ENCODE measurements at places on chromosomes 7 and 10.

DNA sequence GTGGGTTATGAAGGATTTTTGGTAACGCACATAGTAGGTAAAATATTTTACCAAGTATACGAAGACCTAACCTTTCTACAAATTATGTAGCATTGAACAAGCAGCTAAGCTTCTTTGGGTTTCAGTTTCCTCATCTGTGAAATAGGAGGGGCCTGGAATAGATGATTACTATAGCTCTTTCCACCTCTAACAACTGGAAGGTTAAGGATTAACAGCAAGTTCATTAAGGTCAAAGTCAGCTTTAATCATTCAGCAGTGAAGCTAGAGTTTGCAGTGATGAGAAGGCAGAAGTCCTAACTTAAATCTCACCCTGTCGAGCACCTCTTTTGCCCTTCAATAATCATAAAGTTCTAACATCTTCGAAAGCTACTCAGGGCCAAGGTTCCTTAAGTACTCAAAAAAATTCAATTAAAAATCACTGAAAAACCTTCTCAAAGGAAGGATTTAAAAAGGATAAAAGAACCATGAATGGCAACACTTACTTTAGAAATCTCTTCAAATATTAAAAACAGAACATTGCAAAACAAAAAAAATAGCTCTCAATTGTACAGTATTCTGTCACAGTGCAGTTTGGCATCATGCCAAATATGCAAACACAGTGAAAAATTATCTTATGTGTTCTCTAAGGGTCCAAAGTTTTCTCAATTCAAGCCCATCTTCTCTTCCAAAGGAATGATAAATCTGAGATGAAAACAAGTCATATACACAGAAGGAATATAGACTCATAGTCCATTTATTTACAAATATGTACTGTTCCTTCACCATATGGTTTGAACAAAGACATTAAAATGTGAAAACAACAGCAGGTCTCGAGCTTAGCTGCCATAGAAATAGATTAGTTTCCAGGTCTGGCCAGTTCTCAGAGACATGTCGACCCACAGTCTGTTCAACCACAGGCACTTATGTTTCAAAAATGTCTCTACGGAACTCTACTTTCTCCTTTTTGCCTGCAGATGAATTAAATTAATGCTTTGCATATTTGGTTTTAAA is 152.0 kb upstream of the SLC13A1 start:
- no peak for DNase-seq

DNA sequence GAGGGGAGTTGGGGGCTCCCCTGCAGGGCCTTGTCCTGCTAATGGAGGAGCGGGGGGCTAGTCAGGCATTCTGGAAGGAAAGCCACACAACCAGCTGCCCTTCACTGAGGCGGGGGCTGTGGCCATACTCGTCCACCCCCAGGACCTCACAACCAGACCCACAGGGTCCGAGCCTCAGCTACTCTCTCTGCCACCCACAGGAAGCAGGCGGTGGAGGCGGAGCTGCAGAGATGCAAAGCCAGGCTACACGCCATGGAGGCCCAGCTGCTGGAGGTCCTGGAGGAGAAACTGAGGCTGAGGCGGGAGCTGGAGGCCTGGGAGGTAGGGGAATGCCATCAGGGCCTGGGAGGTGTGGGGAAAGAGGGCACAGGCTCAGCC is 3.1 kb downstream of the ABHD11 start:
- peak; percentile 49 for DNase-seq

GRCh38 chr10:62492012-62492869 is 118.1 kb downstream of the ZNF365 start:
- DNase-seq: no peak

GRCh38 chr7:77867537-77867865 is 68.9 kb downstream of the PHTF2 start:
- no peak for DNase-seq

- no peak for DNase-seq
Measured at GRCh38 chr10:124493214-124493882, 31.7 kb downstream of the LHPP start.

DNA sequence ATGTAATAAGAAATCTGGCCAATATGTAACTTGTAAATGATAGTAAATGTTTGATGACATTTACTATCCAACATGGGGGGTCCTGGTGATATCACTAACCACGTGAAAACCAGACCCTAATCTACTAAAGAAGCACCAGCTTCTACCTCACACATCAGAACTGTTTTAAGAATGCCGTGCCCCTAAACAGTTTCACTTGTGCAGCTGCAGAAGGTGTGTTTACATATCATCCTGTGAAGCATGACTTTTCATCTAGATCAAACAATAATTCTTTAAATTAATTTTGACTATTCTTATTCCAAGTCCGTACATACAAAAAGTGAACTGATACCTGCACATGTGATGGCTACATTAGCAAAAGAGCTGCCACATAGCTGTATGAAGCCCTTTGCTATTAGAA is 61.0 kb downstream of the STEAP1B start:
- DNase-seq: no peak

- DNase-seq: no peak
Measured at GRCh38 chr7:123191132-123191531, 8.6 kb downstream of the SLC13A1 start.

DNA sequence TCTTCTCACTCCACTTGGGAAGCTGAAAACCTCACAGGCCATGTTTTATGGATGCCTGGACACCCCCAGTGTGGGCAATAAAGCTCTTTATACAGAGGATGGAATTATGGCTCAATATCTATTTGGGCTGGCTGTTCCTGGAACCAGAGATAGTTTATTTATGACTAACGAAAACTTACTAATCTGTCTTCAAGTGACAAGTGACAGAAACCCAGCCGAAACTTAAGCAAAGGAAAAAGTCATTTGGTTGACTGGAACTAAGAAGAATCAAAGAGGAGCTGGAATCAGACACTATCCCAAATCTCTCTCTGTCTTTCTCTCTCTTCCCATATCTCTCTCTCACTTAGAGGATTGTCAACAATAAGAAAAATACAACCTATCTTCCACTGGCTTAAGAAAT is 78.3 kb upstream of the CDK6 start:
- DNase-seq: no peak

- no peak for DNase-seq
Measured at GRCh38 chr7:1926908-1927306, 256.8 kb downstream of the ELFN1 start.

GRCh38 chr10:97234400-97234799 is 48.6 kb upstream of the SLIT1 start:
- DNase-seq: no peak

Measured in transverse colon (tissue), 4 donors.